ENCODE measurements at places on chromosomes 12 and 14.

DNA sequence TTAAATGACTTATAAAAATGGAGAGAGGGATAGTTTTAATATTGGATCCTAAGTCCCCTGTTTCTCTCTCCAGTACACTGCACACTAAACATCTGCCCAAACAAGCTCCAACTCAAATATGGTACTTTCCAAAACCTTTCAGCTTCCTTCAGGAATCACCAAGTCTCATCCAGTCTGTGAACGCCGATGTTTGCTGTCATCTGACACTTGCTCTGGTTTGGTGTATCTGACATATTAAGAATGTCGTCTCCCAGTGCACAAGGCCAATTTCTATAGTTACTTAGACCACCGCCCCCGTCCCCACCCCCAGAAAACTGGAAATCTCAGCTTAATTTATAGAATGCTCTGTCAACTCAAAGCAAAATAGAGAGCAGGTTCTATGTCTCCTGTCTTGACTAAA, 5.0 kb upstream of the MGP start:
- no peak for DNase-seq

DNA sequence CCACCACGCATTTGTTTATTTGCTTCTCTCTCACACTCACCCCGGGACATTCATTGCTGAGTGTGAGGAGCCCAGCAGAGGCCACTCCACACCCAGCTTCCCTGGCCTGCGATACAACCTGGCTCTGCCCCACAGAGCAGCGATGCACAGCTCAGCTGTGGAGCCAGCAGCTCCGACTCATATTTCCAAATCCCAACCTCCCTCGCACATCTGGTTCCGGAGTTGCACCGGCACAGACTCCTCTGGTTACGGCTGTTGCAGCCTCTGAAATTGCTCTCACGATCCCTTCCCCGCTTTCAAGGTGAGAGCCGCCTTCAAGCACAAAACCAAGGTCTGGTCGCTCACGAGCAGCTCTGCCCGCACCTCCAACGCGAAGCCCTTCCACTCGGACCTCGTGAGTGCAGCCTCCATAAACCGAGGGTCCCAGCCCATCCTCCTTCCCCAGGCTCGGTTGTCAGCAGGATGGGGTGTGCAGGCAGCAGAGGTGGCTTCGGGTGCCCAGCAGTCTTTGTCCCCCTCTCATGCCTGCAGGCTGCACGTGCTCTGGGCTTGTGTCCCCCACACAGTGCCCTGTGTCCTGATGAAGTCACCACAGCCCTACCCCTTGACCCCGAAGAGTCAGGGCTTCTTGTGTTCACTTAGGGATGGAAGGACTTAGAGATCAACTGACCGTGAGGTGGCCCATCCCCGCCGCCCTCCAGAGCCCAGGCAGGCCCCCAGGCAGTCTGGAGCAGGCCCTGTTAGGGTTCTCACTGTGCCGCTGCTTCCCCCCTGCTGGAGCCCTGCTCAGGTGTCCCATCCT, 184.3 kb downstream of the ADGRD1 start:
- no peak for DNase-seq

DNA sequence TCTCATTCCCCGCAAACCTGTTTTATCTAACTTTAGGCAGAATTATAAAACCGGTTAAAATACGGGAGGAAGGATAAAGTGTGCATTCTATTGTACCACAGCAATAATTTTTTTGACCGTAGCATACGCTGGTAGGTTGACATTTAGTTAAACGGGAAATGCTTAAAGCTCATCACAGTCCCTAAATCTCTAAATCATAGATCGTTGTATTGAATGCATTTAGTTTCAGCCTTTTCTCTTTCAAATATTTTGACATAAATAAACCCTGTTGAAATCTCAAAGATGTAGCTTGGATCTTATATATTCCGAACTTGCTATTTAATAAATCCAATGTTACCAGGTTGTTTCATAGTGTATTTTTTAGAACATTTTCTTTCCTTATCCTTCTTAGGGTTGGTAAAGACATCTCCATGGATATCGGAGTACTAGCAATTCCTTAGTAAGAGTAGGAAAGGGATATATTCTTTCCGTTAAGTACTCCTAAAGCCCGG, 798 bp downstream of the CLEC2B start:
- DNase-seq = no peak

GRCh38 chr12:80838708-80839107, 99.0 kb downstream of the LIN7A start:
- DNase-seq = no peak

DNA sequence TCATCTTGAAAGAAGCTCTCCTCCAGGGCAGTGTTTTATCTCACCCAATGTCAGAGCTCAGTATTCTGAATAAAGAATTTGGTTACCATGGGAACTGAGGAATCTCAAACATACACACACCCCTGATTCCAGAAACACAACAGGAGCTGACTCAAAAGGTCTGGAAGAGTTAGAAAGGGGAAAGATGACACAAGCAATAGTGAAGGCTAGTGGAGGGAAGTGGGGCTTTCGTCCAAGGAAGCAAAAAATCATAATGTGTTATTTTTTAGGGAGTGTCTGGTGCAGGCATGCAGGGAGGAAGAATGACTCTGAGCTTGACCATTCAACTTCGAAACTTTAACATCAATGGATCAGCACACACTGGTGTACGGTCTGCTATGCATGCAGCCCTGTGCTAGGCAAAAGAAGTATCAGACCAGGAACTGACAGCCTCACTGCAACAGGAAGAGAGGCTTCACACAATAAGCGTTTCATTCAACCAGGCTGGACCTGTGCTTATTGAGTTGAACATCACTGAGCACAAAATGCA, 20.3 kb downstream of the HEBP1 start:
- no peak for DNase-seq

DNA sequence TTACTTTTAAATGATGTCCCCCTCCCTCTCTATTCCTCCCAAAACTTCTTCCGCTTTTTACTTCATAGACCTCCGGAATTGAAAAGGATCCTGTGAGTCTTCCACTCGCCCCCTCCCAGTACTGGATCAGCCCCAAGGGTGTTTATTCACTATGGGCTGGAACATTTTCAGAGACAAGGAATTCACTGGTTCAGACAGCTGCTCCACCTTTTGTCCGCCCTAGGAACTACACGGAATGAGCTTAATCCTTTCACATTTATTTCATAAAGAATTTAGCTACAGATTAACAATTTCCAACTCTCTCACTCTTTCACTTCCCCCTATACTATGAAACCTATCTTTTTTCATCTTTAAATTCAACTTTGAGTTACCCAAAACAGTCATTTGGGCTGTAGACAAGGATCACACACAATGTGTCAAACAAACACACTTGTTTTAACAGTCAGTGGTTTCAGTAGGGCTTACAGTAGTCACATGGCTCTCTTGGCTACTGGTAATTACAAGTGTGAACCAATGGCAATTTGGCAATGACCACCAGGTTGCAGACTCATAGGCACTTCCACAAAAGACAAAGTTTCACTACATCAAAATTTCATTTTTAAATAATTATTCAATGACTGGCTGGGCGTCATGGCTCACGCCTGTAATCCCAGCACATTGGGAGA, 20.6 kb downstream of the CNIH1 start:
- DNase-seq = no peak

GRCh38 chr14:64212666-64213065, 81.5 kb downstream of the ESR2 start:
- no peak for DNase-seq

DNA sequence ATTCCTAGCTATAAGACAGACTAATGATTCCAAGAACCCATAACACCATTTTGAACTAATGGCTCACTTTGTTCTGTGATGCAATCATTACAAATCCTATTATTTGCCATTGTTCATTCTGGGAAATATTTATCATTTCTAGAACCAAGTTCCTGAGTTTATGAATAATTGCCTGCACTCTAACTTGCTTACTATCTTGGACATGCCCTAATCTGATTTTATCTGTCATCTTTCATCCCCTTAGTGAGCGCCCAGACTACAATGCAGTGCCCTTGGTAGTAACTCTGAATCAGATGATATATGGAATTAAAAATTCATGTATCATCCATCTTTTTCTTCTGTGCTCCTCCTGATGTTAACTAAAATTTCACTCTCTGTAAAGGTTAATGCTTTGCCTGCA, 703.1 kb upstream of the MDGA2 start:
- no peak for DNase-seq
